ENCODE measurements at places on chromosomes 16 and 17.

DNA sequence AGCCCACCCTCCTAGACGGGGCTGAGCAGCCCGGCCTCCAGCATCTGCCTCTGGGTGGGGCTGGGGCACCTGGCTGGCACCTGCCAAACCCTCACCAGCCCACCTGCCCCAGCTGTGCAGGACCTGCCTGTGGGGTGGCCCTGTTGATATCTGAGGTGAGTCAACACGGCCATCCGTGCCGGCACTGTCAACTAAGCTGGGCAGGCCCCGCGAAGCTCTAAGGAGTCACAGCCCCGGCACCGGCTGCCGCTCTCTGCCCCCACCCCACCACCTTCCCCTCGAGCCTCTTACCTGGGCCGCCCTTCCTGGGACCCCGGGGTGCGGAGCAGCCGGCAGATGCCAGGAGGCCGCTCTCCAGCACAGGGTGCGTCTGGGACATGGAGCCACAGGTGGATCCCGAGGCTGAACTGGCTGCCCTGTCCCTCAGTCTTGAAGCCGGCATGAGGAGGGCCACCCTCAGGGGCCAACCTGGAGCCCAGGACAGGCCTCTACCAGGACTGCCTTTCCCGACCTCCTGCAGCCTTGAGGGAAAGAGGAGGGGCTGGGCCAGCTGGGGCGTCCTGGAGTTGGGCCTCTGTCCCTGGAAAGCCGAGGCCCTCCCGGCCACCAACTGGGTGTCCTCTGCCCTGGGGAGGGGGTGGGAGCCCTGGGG is 515 bp downstream of the CBFA2T3 start:
- no peak for DNase-seq

DNA sequence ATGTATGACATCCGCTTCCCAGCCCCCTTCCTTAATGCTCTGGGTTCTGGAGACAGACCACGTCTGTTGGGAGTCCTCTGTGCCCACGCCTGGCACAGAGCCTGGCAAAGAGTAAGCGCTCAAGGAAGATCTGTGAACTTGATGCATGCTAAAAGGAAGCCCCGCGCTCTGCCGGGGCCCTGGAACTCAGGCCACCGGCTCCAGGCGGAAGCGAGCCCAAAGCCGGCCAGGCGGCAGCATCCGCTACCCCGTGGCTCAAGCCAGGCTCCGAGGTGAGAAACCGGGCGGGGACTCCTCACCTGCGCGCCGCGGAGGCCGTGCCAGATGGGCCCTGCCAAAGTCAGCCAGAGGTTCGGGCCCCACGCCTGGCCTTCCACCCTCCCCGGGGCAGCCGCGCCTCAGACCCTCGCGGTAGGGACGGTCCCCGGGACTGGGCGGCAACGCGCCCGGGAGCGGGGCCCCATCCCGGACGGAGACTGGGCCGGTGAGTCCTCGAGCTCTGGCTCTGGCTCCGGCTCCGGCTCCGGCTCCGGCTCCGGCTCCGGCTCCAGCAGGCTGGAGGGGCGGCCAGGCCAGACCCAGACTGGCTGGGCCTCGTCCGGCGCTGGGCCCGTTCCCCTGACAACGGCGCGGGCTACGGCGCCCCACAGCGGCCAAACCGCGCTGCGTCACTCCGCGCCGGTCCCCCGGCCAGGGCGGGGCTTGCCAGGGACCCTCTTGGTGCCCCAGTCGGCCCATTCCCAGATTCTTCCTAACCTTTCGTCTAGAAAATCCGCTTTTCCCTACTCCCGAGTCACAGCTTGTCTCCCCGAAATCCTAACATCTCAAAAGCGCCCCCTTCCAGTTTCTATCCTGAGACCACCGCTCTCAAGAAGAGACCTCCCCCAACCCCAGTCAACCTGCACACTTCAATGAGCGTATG is at the start of gene ZDHHC1:
TSS of gene ZDHHC1 (minus strand) at position 606 of the 922 bp plus-strand sequence. CDS start 8,702 bp downstream, outside the sequence.
- peak; percentile 74 for DNase-seq

DNA sequence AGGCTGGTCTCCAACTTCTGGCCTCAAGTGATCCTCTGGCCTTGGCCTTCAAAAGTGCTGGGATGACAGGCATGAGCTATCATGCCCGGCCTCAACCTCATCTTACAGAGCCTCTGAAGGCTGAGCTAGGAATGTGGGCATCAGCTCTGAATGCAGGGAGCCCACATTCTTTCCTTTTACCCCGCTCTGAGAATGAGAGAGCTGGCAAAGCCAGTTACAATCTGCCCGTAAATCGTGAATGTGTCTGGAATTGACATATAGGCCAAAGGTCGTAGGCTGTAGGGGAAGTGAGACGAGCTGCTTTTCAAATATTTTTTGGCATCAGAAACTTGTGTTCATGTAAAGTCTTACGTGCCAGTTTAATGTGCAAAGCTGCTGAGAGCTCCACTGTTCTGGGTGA is 4.5 kb downstream of the TMEM238L start:
- no peak for DNase-seq

DNA sequence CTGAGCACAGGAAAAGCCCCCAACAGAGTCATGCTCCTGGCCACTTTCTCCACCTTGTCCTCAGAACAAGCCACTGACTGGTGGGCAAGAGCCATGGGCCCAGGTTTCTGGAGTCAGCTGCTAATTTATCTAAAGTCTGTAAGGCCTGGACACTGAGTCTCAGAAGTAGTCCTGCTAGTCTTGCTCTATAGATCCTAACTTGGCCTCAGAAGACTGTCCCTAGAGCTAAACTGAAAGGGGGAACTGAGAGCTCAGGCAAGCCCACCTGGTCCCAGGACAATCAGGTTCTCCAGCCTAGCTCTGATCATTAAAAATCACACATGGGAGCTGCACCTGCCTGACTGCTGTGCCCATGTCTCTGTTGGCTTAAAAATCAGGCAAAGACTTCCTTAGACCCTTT is 485.8 kb downstream of the SLC39A11 start:
- DNase-seq = no peak

GRCh38 chr17:50871898-50872297 is 5.7 kb upstream of the TOB1 start:
- DNase-seq = no peak

DNA sequence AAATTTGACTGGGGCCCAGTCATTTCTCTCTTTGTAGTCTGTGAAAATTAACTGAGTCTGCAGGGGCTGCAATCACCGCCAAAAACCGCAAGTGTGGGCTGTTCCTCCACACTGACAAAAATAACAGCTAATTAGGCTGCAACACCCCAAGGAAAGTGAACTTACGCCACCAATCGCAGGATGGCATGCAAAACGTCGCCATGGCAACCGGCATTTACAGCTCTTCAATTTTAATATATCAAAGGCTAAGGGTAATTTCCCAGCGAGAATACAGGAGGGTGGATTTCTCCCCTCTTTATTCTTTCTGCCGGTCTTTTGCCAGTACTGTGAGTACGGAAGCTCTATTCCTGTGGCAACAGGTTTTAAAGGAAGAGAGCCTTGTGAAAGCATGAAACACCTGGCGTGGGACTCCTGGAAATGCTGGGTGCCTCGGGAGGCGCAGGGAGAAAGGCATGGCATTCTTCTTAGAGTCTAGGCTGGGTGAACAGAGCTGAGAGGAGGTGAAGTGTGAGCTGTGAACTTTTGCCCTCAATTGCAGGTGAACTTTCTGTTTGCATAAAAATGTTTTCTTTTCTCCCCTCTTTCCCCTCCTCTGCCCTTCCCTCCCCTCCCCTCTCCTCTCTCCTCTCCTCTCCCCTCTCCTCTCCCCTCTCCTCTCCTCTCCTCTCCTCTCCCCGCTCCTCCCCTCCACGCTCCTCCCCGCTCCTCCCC is 399.7 kb downstream of the XYLT1 start:
- no peak for DNase-seq

DNA sequence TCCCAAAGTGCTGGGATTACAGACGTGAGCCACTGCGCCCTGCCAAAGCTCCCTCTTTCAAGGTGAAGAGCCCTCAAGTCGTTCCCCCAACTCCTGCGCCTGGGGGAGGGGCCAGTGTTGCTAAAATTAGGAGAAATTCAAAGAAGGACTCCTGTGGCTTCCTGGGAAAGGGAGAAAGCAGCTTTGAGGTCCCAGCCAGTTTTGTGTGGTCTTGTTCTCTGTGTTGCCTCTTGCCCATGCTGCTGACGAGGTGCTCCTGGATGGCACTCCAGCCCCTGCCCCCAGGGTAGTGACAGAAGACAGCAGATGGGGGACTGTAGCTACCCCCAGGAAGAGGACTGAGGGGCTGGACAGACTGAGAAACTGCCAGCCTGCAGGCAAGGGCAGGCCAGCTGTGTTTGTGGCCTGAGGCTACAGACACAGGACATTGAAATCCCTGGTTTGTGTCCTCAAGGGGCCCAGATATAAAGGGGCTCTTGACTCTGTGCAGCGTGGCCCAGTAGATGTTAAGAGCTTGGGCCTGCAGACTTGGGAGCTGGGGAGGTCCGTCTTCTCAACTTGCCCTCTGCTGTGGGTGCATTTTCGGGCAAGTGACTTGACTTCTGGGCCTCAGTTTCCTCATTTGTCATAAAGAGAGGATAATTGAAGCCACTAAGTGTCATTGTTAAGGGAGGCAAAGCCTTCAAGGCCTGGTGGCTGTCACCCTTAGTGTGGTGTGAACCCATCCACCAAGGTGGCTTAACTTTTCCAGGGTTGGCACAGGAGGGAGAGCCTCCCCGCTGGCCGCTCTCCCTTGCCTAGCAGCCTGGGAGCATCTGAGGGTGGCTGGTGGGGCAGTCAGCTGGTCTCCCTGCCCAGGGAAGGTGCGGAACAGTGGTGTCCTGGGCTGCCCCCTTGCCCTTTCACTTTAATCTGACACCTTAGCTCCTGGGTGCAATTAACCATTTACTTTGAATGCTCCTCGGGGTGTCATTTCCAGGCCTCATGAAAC is 4.1 kb downstream of the UBALD2 start:
- no peak for DNase-seq

GRCh38 chr16:89765292-89765830 is 44.0 kb downstream of the ZNF276 start:
- no peak for DNase-seq

DNA sequence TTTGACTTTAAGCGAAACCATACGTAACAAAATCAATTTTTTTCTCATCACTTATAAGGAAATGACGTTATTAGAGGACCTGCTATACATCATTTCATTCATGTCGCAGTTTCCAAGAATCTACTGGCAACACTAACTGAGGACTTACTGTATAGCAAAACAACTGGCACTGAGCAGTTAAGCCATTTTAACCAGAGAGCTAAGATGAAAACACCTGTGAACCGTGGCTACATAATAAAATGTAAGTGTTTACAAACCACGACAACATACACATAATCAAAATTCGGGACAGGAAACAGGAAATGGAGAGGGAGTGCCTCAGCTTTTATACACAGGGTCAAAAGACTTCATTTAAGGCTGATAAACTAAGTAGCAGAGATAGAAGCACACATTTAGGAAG is 29.5 kb downstream of the METTL16 start:
- no peak for DNase-seq

GRCh38 chr16:4115949-4116318 is 308 bp downstream of the ADCY9 start:
- DNase-seq = no peak

DNA sequence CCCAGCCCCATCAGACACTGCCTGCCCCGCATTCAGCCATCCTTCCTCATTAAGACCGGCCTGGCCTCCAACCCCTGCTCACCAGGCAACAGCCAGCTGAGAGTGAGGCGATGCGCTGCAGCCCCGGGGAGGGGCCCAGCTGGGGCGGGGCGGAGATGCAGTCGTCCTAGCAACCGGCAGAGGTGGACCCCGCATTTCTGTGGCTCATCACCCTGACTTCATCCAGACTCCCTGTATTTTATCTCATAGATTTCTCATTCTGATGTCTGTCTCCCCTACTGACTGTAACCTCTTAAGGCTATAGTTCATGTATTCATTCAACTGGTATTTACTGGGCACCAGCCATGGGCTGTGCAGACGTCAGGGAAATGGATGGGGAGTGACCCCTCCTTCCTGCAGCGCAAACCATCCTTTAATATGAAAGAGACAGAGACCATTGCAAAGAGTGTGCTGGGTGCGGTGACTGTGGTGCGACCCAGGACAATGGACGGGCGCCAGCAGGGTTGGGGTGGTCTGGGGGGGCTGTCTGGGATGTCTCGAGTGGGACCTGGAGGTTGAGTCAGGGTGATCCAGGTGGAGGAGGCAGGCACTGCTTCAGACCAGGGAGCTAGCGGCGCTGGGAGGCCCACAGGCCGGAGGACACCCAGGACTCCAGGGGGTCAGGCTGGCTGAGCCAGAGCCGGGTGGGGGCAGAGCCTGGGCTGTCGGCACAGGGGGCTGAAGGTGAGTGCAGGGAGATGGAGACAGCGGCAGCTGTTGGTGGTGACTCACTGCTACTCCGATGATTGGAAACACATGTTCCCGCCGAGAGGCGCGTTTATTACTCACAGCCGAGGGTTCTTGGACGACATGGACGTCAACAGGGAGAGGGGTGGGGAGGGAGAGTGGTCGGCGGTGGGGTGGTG is 10.5 kb upstream of the TIMP2 start:
- DNase-seq = peak; percentile 98

DNA sequence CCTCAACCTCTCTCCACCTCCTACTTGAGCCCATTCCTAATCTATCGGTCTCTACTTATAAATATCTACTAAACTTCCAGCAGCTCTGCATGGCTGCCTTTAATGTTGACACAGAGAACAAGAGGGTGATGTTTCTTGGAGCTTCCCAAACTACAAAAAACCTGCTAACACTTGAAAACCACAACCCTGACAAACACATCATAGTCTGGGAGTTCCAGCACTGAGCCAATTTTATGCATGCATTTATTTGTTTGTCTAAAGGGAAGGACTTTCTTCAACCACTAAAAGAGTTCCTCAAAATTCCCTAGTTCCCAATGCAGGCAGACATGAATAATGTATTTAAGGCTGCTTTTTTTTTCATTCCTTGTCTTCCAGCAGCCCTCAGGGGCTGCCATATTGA is 331.8 kb upstream of the XYLT1 start:
- DNase-seq = no peak

DNA sequence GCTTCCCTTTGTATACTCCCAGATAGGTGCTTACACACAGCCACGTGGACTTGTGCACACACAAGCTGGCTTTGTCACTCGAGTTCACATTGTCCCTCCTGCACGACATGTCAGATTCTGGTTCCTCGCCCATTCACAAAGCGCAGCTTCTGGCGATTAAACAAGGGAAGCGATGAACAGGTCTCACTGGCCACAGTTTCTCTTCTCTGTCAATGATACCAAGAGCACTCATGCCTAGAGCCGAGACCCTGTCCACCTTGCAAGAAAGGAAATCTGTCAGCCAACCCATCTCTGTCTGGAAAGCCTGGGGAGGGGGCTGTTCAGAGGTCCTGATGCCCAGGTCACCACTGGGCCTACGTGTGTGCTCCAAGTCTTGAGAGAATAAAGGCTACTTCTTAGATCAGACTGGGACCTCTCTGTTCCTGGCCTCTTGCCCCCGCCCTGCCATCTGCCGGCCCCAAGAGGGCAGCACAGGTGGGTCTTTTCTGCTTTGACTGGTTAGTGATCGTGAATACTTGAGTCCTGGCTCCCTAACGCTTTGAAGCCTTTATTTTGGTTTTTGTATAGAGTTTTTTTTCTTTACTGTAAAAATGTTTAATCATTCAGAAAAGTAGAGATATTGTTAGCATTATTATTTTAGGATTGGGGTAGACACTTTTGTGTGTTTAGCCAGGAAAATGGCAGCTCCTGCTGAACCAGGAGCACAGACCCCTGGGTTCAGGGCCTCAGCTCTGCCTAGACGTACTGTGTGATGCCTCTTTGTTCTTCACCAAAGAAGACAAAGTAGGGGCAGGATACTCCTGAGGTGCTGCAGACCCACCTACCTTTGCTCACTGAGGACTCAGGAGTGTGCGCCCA is 104.7 kb downstream of the MRM1 start:
- peak; percentile 41 for DNase-seq

GRCh38 chr16:3485821-3486505 is 9.3 kb downstream of the C16orf90 start:
- no peak for DNase-seq
